ENCODE measurements at places on chromosomes 12 and 14.

DNA sequence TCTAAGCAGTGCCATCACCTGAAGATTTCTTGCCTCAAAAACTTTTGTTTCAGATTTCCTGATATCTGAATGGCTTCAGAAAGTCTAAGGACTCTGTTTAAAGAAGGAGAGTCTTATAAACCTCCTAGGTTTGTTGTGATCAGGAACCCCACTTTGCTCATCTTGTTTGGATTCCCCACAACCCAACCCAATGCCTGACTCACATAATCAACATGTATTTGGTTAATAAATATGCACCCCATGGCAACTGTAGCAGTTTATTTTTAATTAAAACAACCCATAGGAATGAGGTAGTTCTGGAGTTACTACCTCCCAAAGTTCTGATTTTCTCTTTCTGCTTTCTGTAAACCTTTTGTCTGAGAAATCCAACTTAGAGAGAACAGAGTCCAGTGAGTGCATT, 51.5 kb downstream of the DBX2 start:
- DNase-seq, result no peak

DNA sequence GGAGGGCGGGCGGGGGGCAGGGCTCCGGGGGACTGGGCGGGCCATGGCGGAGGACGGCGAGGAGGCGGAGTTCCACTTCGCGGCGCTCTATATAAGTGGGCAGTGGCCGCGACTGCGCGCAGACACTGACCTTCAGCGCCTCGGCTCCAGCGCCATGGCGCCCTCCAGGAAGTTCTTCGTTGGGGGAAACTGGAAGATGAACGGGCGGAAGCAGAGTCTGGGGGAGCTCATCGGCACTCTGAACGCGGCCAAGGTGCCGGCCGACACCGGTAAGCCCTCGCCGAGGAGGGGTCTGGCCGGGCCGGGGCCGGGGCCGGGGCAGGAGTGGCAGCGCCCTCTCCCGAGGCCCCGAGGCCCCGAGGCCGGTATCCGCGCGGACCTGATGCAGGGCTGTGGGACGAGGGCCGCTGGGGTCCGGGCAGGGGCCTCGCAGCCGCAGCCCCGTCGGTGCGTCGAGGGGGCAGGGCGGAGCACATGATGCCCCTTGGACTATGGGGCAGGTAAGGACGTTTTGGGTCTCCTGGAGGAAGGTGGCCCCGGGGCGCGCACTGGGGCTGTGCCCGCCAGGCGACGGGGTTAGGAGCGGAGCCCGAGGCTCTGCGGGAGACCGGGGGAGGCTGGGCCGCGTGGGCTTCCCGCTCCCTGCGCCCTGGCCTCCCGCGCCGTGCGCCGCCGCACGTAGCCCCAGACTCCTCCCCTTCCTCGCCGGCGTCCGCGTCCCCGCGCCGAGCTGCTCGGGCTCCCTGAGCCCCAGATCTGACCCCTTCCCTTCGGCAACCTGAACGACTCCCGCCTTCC, at the start of gene TPI1:
Gene TPI1, plus strand, starts transcription at position 119 of the 798 bp plus-strand sequence. Its CDS starts 36 bp downstream, at position 155.
- peak; percentile 81 for DNase-seq

DNA sequence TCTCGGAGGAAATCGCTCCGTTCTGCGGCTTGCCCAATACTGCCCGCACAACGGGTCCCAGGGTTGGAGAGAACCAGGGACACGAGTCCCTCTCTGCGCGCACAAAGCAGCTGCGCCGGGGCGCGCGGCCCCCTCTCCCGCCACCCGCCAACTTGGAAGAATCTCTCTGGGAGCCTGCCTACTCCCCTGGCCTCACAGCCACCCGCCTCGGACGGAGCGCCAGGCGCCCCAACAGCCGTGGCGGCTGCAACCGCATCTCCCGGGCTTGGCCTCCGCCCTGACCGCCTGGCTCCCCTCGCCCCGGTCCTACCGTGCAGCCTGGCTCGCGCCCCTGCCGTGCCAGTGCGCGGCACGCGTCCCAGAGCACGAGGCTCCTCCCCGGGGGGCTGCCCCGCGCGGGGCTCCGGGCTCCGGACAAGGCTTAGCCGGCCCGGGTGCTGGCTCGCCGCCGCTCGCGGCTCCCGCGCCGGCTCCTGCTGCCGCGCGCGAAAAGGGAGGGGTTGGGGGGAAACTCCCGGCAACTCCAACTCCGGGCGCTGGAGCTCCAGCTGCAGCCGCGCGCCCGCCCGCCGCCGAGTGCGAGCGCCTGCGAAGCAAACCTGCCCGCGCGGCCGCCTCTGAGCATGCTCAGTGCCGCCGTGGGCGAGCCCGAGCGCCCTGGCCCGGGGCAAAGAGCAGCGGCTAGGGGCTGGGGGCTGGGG, at the start of gene STXBP6:
Gene STXBP6, minus strand, starts transcription at position 580 of the 701 bp plus-strand sequence. CDS start 75,329 bp downstream, outside the sequence.
- DNase-seq, result peak; percentile 79

- no peak for DNase-seq
These were observed 417.1 kb upstream of the TMTC1 start for GRCh38 chr12:30200864-30201263.

DNA sequence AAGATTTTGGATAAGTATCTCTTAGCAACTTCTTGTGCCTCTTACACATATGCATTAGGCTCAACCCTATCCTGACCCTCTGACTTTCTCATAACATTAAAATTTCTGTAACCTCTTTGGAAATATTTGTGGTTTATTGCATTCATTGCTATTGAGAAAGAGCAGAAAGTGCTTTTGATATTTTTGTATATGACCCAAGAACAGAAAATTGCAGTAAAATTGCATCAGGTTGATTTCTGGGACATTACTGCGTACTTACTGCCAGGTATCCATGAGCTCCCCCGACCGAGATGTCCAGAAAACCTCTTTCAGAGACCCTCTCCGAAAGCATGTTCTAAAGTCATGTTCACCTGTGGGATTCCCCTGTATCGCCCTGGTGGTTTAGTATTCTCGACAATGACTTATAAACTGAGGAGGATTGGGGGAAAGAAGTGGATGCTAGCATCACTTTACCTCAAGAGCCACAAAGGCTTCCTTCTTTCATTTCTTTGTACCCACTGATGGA, 14.5 kb upstream of the IL22 start:
- DNase-seq, result peak; percentile 96

- no peak for DNase-seq
These were observed 109.7 kb upstream of the LHX5 start for GRCh38 chr12:113581342-113581741.

GRCh38 chr12:25800101-25800500, 158.4 kb upstream of the RASSF8 start:
- no peak for DNase-seq

GRCh38 chr12:6235499-6235898, 35.3 kb downstream of the CD9 start:
- no peak for DNase-seq

DNA sequence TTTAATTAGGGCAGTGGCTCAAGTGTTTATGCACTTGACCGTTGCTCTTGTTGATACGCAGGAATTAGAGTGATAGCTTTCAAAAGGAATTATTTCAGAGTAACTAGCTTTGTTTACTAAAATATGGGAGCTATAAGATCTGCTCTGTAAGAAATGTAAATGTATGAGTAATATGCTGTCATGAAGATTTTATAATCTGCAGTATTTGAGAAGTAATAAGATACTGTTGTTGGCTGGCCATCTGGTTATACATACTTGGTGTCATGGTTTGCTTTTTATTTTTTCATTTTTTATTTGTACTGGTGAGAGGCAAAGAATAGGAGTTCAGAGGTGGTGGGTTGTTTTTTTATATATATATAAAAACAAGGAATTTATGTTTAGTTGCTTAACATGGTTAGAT, 58.5 kb downstream of the PLXNC1 start:
- peak; percentile 50 for DNase-seq

GRCh38 chr14:61091657-61092273, 110.7 kb downstream of the SLC38A6 start:
- no peak for DNase-seq
